ENCODE measurements at places on chromosomes 13 and 19. TPM values are rescaled to one million over a fixed set of nuclear protein-coding genes. Genes with fewer than 3 reads are reported as not detected.

GPR12 gene
- not detected for total RNA-seq

- no peak overlapping the region for H3K4me3 ChIP-seq
- no peaks in the 10 kb centered on the region for H3K4me1 ChIP-seq
- H3K27me3 ChIP-seq: peaks cover 21% of the 10 kb centered on the region
- no peak for DNase-seq
- H3K36me3 ChIP-seq: no peaks in the 10 kb centered on the region
Measured at GRCh38 chr19:1069009-1069779, 2.2 kb downstream of the ARHGAP45 start.

- no peaks in the 10 kb centered on the region for H3K27me3 ChIP-seq
- H3K4me3 ChIP-seq: no peak overlapping the region
- H3K27ac ChIP-seq: no peak overlapping the region
- no peaks in the 10 kb centered on the region for H3K4me1 ChIP-seq
- no peak for DNase-seq
Measured at GRCh38 chr13:84237143-84237542, 354.9 kb upstream of the SLITRK1 start.

ZNF324B gene
- total RNA-seq: 9.8 TPM

DNA sequence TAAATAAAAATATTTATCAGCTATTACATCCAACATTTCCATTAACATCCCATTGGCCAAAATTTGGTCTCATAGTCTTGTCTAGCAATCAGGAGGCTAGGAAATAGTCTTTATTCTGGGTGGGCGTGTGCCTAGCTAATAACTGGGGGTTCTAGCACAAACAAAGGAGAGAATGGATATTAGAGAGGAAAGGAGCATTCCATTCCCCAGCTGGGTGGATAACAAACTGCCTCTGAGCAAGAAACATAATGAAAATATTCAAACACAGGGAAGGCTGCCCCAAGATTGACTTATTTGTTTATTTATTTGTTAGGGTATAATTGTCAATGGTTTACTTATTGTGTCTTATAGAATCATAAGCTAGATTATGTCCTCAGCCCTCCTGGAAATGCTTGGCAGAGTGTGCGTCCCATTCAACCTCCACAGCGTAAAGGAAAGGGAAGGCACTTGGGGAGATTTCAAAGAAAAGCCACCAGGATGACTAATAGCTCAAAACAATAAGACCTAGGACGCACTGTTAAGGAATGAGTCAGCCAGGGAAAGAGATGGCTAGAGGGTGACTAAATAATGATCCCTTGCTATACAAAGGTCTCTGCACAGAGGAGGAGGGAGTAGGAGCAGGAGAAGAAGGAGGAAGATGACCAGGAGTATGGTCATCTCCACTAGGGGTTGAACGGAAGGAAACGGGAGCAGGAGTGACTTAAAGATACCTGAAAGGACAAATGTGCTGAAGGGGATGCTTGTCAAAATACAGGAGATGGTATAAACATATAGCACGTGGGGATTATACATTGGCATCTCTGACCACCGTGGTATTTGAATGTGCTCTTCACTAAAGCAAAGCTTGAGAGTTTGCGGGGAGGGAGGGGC is 23.5 kb upstream of the USP12 start:
- no peak overlapping the region for H3K4me3 ChIP-seq
- no peak for DNase-seq
- H3K4me1 ChIP-seq: no peaks in the 10 kb centered on the region
- no peaks in the 10 kb centered on the region for H3K36me3 ChIP-seq
- H3K27ac ChIP-seq: peak overlapping the region; percentile 41
- H3K27me3 ChIP-seq: no peaks in the 10 kb centered on the region
